ENCODE measurements at places on chromosomes 11 and 22. TPM values are rescaled to one million over a fixed set of nuclear protein-coding genes. Genes with fewer than 3 reads are reported as not detected.

Gene C11orf65
- 0.62 TPM for total RNA-seq

Gene OR2AG1
- not detected for total RNA-seq

Gene ACR
- total RNA-seq, result 0.40 TPM

Gene OR8A1
- not detected for total RNA-seq

Gene OR5L1
- total RNA-seq, result not detected

Gene OR4C13
- not detected for total RNA-seq

Gene POU2AF2
- not detected for total RNA-seq

Gene ST14
- total RNA-seq, result 0.65 TPM

Gene SCN2B
- total RNA-seq, result 20.0 TPM

Gene TNNT3
- total RNA-seq, result 41.5 TPM

DNA sequence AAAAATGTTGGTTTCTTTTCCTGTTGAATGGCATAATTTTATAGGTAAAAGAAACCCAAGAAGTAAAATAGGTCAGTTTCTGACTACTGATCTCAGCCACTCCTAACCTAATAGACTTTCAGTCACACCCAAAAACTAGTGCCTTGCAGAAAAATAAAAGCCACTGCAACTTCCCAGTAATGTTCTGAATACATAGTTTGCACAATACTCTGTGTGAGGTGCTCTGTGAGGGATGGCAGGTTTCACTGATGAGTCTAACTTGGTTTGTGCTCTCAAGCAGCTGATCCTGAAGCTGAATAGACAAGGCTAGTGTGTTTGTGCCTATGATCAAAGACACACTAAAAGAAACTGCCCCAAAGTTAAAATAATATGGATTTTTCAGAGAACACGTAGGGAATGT is 758.3 kb downstream of the NELL1 start:
- no peak for DNase-seq

GRCh38 chr11:83448686-83449085 is 162.5 kb upstream of the CCDC90B start:
- no peak for DNase-seq

DNA sequence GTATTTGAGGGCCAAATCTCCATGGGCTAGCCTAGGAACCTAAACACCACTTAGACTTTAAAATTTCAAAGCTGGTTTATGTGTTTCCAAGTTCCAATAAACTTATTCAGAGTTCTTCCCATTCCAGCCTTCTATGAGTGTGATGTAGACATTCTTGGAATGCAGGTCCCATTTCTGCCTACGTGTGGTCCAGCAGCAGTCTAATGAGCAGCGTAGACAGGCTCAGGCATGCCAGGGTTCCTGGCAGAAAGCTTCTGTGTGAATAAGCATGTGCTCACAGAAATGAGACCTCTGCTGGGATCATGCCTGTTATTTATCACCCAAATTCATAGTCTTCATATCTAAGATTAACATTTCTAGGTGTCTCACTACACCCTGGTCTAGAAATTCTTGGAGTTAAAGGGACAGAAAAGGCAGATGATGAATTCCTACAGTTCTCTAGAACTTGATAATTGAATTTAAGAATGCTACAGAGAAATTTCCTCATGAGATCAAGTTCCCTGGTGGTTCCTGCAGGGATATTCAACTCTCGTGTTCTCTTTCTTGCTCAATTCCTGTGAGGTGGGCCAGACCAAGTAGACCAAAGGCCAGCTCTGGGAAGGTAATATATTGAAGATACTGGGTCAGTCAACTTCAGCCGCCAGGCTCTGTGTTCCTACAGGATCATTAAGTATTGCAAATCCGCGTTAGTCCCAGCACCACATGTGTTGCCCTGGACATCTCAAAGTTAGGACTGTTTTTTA is 17.6 kb downstream of the RNF185 start:
- no peak for DNase-seq

- no peak for DNase-seq
Measured at GRCh38 chr11:57360991-57361390, 20.0 kb downstream of the PRG3 start.

GRCh38 chr11:67420646-67421429 is 5.4 kb downstream of the CARNS1 start:
- peak; percentile 99 for DNase-seq

- DNase-seq, result peak; percentile 84
Measured at GRCh38 chr22:27420817-27421361, 380.7 kb downstream of the MN1 start.

- DNase-seq, result no peak
Measured at GRCh38 chr11:26719289-26719973, 2.4 kb downstream of the SLC5A12 start.

GRCh38 chr11:85590848-85591483 is 36.2 kb downstream of the DLG2 start:
- no peak for DNase-seq

DNA sequence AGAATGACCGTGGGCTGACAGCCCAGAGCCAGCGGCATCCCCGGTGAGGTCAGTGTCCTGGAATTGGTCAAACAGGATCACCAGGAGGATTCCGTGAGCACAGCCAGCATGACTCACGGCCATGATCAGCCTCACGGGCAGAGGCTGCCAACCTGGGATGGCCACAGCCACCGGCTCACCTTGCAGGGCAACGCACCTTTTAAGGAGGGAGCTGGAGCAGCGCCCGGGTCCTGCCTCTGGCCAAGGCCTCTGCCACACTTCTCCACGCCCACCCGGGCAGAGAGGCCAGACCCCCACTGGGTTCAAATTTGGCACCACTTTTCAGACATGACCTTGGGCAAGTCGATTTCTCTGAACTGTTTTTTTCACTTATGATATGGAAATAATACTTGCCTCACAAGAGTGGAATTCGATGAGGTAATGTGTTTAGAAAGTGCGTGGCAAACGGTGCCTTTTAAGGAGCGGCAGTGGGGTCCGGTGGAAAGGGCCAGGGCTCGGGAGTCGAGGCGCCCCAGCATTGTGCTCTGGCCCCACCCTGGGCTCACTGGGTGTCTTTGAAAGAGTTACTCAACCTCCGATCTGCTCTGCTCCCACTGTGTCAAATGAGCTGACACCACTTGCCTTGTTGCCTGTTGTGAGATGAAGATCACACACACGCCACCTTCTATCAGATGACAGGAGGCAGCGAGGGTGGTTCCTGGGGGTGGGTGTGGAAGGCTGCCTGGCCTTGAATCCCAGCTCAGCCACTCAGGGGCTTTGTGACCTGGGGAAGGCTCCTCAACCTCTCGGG is 16.0 kb downstream of the TXN2 start:
- DNase-seq, result peak; percentile 93

DNA sequence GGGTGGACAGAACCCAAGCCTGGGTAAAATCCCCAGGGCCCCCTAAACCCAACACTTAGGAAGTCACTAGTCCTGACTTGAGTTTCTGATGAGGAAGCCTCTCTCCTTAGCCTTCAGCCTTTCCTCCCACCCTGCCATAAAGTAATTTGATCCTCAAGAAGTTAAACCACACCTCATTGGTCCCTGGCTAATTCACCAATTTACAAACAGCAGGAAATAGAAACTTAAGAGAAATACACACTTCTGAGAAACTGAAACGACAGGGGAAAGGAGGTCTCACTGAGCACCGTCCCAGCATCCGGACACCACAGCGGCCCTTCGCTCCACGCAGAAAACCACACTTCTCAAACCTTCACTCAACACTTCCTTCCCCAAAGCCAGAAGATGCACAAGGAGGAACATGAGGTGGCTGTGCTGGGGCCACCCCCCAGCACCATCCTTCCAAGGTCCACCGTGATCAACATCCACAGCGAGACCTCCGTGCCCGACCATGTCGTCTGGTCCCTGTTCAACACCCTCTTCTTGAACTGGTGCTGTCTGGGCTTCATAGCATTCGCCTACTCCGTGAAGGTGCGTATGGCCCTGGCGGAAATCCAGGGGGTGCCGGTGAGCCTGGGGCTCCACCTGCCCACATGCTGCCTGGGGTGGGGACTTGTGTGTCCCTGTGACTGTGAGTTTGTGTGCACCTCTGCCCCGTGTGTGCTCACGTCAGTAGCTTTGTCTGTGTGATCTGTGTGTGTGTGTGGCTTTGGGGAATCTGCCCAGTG is at the start of gene IFITM1:
IFITM1 (plus strand) TSS at position 254 of the 767 bp plus-strand sequence; CDS start at position 385, 131 bp downstream.
- DNase-seq, result no peak

DNA sequence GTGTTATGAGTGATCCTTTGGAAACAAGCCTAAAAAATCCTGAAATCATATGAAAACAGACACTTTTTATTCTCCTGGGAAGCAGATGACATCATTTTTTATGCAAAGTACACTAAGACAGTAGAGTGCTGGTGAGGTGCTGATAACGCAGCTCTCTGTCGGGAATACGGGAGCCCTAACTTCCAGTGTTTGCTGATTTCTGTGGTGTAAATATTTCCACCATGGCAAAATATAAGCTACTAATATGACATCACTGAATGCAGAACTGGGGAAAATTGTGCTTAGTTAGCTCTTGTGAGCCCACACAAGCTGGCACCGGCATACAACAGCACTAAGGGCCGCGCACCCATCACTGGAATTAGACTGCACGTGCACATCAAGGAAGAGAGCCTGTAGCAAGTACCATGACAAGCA is 82.6 kb downstream of the FAM76B start:
- no peak for DNase-seq

DNA sequence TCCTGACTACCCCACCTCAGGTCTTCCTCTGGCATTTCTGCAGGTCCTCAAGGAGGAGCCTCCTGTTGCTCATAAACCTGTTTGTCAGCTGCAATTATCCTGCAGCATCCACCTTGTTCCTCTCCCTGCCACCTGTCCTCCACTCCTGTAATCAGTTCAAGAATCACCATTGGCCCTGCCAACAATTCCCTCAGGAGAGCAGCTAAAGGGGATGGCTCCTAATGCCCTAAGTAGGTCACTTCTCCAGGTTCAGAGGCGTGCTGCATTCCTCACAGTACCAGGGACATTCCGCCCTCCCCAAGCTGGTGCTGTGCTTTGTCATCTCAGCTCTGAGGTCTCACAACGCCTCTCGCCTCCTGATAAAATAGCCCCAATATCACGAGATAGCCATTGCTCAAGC is 2.1 kb downstream of the CLDN25 start:
- DNase-seq, result no peak

DNA sequence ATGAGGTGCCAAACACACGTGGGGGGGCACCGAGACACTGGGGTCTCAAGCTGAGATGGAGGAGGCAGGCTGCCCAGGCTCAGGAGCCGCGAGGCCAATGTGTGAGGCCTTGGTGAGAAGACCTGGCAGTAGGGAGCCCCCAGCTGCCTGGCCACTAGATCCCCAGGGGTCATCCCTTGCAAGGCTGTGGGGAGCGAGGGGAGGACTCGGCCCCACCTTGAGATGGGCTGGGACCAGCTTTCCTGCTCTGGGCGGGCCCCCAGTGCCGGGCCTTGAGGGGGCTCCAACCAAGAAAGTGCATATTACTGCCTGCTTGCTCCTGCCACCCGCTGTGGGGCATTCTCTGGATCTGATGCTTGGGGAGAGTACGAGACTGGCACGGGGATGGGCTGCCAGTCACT is 107.0 kb downstream of the CTTN start:
- no peak for DNase-seq

DNA sequence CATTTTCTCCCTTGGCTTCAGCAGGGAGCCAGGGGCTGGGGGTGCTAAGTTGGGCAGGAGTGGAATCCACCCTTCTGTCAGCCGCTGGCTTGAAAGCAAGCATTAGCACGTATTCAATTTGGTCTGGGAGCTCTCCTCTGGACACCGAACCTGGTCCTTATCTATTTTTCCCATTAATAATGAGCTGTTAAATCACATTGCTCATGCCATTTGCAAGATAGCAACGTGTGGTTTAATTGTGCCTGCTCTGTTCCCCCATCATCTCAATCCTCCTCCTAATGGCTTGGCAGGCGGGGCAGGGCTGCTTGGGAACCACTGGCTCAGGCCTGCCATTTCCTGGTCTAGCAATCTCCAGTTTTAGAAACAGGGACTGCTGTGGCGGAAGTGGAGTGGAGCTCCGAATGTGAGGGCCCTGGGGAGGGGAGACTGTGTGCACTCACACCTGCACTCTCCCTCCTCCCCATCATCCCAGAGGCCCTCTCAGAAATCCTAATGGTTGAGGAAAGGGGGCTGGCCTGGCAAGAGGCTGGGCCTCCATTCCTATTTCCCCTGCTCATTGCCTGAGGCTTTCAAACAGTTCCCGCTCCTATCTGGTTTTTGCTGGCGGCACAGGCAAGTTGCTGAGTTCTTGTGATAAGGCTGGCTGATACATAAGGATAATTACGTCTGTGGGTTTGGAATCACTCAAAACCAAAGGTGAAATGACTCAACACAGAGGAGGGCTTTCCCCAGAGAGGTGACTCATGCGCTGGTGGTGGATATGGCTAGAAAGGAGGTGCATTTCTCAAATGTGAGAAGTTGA is 201.2 kb upstream of the E2F8 start:
- no peak for DNase-seq

DNA sequence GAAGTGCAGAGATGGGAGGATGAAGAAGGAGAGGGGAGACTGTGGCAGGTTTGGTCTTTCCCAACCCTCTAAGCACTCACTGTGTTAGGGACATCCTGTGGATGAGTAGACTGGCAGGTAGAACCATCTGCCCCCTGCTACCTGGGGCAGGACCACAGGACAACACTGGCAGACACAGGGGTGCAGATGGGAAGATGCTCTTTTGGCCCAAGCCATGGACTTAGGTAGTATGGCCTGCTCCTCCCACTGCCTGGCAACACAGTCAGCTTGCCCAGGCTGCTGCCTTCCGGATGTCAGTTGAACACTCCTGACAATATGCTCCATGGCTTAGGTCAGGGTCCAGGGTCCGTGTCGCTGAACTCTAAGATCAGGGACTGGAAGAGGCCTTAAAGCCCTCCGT is 140.7 kb upstream of the NAV2 start:
- no peak for DNase-seq

GRCh38 chr11:76610871-76611475 is 59.6 kb downstream of the LRRC32 start:
- DNase-seq, result peak; percentile 87

DNA sequence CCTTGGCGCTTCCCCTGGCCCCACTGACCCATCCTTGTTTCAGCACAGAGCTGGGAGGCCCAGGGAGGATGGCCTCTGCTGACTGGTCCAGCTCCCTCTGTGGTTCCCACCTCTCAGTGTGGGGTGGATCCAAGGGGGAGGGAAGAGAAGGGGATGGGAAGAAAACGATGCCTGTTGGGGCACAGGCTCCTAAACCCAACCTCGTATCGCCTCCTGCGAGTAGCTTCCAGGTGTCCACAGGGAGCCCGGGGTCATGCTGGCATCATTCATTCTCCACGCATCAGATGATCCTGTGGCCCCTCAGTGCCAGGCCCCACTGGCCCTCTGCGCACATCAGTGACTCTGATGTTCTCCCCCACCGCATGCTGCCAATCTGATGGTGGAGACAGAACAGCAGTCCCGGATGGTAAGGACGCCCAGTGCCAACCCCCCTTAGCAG is 5.1 kb downstream of the MYEOV start:
- DNase-seq, result no peak

- DNase-seq, result no peak
Measured at GRCh38 chr22:44782363-44782963, 30.1 kb downstream of the ARHGAP8 start.

- peak; percentile 75 for DNase-seq
Measured at GRCh38 chr11:26849036-26849435, 127.2 kb upstream of the SLC5A12 start.

DNA sequence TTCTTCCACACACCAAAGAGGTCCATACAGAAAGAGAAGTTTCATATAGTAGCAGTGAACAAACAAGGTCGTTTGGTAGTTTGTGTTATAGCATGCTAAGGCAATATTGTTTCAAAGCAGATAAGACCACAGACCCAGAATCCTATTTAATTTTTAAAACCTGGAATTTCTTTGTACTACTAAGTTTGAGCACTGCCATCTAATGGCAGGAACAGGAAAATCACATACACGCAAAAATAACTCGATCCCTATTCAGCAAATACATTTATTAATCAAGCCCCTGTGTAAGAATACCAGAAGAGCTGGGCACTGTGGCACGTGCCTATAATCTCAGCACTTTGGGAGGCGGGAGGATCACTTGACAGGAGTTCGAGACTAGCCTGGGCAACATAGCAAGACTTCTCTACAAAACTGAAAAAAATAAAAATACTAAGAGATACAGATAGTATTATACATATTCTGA is 2.9 kb upstream of the BTBD10 start:
- DNase-seq, result no peak

All from cardiac septum (tissue), 1 donor.